Activated T-cell treated with anti-CD3 and anti-CD28 coated beads for 48 hours (primary cell): ENCODE measurements at places on chromosomes 2 and 18.

DNA sequence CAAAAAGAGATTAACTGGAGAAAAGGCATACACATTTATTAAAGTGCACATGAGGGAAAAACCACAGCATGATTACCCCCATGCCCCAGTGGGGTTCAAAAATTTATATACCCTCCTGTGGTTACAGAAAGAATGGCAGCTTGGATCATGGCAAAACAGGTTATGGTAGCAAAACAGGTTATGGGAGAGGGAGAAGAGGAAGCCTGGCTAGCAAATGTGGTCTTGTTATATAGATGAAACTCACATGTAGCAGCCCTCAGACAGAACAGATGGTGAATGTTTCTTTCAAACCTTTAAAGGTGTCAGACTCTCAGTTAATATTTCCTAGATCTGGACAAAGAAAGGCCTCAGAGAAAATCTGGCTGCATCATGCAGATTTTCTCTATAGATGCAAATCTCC, 178.2 kb upstream of the ZC3H15 start:
- no peak for DNase-seq

- no peak for DNase-seq
These were observed 202.1 kb downstream of the CYP26B1 start for GRCh38 chr2:71945603-71945959.

DNA sequence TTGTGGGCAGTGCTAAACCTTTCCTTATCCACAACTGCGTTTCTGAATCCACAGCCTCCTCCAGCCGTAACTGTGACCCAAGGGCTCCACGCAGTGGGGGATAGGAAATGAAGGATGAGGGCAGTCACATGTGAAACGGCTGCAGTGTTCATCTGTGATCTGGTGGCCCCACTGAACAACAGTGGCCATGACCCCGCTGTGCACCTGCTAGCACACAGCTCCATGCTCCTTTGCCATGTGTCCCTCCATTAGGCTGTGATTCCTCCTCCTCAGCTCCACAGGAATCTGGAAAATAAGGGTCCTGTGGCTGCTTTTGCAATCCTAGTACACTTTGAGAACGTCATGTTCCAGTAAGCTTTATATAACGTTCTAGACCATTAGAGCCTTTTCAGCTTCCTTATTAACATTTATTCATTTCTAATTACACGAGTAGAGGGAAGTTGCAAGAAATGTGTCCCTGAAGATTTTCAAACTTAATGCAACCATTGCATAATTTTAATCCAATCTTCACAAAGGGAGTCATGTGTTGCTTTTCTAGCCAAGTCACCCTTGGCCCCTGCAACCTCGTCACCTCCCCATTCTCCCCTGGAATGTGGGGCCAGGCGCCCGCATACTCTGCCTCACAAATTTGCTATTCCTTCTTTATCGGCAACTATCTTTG, 7.1 kb upstream of the NAPG start:
- no peak for DNase-seq

- DNase-seq: no peak
These were observed 3.7 kb upstream of the SERPINB10 start for GRCh38 chr18:63903851-63904570.

DNA sequence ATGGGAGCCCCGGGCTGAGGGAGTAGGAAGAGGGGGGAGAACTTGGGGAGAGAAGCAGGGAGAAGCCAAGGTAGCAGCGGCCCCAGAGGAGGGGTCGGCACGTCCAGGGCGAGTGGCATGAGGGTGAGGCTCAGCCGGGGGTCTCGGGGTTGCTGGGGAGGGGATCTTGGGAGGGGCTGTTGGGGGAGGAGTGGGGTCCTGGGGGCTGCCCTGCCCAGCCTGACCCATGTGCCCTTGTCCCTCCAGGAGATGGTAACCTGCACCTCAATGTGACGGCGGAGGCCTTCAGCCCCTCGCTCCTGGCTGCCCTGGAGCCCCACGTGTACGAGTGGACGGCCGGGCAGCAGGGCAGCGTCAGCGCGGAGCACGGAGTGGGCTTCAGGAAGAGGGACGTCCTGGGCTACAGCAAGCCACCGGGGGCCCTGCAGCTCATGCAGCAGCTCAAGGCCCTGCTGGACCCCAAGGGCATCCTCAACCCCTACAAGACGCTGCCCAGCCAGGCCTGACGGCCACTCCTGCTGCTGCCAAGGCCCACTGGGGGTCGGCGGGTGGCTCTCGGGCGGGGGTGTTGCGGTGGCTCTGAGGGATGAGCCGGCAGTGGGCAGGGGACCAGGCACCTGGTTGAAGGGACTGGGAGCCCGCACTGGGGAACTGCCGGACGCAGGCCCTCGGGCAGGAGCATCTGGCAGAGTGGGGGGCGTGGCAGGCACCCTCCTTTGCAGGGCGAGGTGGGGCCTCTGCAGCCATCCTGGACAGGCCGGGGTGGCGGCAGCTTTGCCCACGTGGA, 9.0 kb upstream of the GAL3ST2 start:
- DNase-seq: no peak

GRCh38 chr2:72271276-72271614, 123.6 kb upstream of the CYP26B1 start:
- DNase-seq: no peak

- DNase-seq: no peak
These were observed 151.4 kb upstream of the NABP1 start for GRCh38 chr2:191526536-191526935.

DNA sequence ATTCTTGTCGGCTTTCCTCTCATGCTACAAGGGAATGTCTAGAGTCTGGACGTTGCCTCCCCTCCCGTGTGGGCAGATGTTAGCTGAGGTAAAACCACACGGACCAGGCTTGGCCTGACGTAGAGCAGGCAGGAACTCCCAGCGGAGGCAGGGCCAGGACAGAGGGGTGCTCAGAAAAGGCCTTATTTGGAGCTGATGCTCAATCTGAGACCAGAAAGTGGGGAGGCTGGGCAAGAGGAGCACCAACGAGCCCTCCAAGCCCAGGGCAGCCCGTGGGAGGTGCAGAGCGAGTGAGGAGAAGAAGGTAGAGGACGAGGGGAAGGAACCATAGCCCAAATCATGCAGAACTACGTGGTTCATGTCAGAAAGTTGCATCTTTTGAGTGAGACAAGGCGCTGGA, 9.0 kb downstream of the TEX51 start:
- DNase-seq: no peak

DNA sequence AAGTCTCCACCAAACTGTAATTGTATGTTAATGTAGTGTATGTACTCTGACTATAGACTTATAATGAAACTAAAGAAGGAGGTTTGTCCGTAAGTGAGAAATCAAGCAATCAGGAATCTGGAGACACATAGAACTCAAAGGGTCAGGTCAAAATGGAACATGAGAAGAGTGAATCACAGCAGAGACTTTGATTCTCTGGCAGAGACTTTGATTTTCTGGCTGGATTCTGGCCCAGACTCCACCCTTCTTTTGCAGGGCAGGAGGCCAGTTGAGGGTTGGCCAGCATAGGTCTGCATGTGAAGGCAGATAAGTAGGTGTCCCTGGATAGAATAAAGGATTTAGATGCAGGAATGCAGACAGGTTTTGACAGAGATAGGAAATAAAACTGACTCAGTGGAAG, 11.0 kb upstream of the NCKAP5 start:
- DNase-seq: no peak

GRCh38 chr2:66496670-66497420, 61.9 kb downstream of the MEIS1 start:
- no peak for DNase-seq

- no peak for DNase-seq
These were observed 9.5 kb upstream of the SATB2 start for GRCh38 chr2:199467066-199467822.

- no peak for DNase-seq
These were observed 18.2 kb downstream of the NRP2 start for GRCh38 chr2:205700331-205701132.

GRCh38 chr2:216117561-216118340, 8.6 kb downstream of the XRCC5 start:
- no peak for DNase-seq

DNA sequence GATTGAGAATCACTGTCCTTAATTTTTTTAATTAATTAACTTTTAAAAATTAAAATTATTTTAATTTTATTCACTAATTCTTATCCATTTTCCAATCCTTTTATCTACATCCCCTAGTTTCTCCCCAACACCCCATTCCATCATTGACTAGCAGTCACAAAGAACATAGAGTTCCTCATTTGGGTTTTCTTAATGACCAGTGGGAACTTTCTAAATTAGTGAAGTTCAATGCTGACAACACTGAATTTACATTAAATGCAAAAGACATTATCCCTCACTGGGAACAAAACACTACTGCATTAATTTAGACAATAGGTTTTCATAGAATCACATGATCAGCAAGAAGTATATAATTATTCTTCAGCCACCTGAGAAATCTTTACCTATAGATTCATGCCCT, 80.6 kb upstream of the GLS start:
- DNase-seq: no peak

DNA sequence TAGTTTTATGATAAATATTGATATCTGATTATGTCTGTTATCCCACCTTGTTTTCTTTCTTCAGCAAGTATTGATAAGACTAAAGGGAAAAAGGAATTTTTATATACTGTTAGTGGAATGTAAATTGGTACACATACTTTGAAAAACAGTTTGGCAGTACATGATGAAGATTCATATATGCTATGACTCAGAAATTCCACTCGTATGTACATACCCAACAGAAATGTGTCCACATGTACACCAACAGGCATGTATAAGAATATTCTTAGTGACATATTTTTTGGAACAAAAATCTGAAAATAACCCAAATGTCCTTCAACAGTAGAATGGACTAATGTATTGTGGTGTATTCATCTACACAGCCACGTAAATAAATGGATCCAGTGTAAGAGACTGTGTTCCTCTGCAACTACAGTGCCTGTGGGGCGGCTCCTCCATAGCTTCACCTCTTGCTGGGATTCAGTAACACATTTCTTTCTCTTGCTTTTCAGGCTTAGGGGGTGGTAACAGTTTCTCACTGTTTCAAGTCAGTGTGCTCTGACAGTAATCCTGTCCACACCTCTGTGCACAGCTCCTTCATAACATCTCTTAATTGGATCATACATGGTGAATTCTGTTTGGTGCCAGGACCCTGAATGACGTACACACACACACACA, 35.5 kb upstream of the ALMS1 start:
- no peak for DNase-seq

- DNase-seq: no peak
These were observed 69.7 kb downstream of the TGOLN2 start for GRCh38 chr2:85257970-85258605.

- DNase-seq: no peak
These were observed 1064.5 kb upstream of the DDX18 start for GRCh38 chr2:116749994-116750393.

DNA sequence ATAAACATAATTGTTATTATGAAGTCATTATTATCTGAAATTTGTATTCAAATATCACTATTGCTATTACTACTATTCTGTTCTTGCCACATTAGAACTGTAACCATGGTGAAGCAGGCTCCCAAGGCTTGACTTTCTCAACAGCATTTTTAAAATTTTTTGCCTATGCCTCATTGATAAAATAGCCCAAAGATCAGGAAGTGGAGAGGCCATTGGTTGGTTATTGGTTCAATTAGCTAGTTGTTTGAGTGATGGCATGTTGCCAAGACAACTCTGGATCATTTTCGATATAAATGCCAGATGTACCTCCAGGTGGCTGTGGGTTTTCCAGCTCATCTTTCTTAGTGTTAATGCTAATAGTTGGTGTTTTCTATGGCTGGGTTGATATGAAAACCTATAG, 513.5 kb downstream of the TRIB2 start:
- DNase-seq: no peak

DNA sequence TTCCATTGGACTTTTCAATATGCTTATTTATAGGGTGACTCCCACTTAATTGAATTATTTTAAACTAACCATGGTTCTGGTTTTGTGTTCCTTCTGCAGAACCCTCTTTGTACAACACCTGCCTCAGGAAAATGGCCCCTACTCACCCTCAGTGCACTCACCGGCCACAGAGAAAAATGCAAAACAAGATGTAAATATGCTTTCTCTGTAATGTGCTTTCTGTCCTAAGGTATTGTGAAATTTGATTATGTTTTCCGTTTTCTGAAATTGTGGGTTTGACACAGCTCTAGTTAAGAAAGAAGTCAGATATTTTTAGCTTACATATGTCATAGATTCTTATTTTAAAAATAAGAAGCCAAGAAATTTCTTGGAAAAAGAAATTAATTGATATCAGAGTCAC, 357.7 kb upstream of the SMIM21 start:
- no peak for DNase-seq

DNA sequence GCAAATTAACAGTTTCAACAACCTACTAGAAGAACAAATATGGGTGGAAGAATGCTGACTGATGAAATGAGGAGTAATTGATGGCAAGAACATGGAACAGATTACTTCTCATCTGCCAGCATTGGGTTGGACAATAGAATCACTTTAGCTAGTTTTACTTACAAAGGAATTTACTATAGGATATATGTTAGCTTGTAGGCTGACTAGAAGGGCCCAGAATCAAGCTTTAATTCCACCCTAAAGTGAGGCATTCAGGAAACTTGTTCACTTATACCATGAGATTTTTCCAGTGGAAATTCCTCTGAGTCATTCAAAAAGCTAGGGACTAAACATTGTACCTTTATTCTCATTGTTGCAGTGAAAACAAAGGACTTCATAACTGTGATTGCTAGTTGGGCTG, 5.0 kb upstream of the ZSWIM2 start:
- DNase-seq: no peak

DNA sequence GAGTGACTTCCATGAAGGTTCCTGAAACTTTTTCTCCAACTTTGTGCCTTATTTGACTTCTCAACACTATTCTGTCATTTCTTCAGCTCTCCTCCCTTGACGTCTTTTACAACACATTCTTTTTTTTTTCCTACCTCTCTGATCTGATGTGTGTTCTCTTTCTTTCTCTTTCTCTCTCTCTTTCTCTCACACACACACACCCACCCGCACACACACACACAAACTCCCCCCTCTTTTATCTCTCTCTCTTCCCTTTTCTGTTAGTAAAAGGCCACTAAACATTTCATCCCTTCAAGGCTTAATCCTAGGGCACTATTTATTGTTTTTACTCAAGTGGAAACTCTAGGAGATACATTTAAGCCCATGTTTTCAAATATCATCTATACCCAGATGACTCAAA, 107.8 kb upstream of the CNTNAP5 start:
- no peak for DNase-seq

DNA sequence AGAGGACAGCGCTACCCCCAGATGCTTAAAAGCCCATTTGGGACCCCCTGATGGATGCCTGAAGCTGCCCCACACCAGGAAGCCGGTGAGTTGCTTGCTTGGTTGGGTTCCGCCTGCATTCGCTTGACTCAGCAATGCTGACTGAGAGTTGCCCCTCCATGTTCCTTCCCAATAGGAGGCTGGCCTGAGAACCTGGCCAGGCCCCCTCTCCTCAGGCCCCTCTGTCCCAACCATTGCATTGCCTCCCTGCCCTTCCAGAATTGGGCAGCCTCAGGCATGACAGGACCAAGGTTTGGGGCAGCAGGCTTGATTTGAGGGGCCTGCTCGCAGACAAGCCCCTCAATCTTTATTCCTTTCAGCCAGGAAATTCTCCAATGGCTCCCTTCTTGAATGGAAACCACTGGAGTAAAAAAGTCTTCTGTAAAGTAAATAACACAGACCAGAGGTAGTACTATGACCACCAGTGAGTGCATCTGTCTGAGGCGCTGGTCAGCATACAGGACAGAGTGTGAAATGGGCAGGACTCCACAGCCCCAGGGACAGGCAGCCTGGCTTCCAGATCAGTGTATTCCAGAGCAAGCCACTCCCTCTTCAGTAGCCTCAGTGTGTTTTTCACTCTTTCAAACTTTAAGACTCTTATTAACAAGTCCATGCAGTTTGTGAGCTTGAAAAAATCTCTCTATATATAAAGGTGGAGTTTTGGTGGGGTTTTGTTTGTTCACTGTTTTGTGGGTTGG, 104.7 kb downstream of the C1QL2 start:
- no peak for DNase-seq
